Adrenal gland (tissue), 19 donors: ENCODE measurements at places on chromosomes 13 and 19. TPM values are rescaled to one million over a fixed set of nuclear protein-coding genes. Genes with fewer than 3 reads are reported as not detected.

- no peak for DNase-seq
Measured at GRCh38 chr19:27675771-27676170, 1537.2 kb downstream of the UQCRFS1 start.

DNA sequence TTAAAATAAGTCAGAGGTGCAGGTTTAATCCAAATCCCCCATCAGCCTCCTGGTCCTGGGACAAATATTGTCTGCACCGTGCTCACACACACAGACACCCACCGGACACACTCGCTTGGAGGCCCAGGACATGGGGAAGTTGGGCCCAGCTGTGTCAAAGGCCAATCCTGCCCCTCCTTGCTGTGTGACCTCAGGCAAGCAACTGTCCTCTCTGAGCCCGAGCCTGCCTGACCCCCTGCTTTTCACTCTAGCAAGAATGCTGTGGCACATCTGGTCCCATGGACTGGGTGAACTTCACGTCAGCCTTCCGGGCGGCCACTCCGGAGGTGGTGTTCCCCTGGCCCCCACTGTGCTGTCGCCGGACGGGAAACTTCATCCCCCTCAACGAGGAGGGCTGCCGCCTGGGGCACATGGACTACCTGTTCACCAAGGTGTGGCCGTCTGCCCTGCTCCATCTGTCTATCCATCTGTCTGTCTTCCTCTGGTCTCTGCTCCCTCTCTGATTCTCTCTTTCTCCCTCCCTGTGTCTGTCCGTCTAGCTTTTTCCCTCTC is 9.3 kb downstream of the UPK1A start:
- no peak for DNase-seq

GRCh38 chr19:8253678-8254077 is 44.5 kb downstream of the CERS4 start:
- no peak for DNase-seq

GRCh38 chr19:45451131-45451849 is 16.5 kb upstream of the FOSB start:
- DNase-seq: no peak

GRCh38 chr13:27678306-27679040 is 56.8 kb downstream of the POLR1D start:
- no peak for DNase-seq

GRCh38 chr13:52025475-52026245 is 1.2 kb downstream of the UTP14C start:
- no peak for DNase-seq

GRCh38 chr13:69600811-69601210 is 506.8 kb upstream of the ATXN8OS start:
- DNase-seq: no peak

- no peak for DNase-seq
Measured at GRCh38 chr19:50061650-50062049, 35.8 kb downstream of the ZNF473 start.

DNA sequence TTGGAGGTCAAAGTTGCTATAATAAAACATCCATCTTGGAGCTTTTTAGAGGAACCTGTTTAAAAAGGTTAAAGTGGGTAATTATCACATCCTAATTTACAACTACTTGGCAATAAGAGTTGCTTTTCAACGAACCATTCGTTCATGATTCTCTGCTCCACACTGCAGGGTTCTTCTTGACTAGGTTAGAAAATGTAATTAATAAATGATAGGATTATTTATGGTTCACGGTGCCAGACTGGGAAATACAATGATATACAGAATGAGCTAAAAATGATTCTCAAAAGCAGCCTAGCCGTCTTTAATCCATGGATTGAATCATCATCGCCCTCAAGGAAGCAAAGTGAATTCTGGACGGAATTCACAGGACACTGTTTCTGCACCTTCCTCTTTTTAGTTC is 291.2 kb downstream of the TEX29 start:
- no peak for DNase-seq

DNA sequence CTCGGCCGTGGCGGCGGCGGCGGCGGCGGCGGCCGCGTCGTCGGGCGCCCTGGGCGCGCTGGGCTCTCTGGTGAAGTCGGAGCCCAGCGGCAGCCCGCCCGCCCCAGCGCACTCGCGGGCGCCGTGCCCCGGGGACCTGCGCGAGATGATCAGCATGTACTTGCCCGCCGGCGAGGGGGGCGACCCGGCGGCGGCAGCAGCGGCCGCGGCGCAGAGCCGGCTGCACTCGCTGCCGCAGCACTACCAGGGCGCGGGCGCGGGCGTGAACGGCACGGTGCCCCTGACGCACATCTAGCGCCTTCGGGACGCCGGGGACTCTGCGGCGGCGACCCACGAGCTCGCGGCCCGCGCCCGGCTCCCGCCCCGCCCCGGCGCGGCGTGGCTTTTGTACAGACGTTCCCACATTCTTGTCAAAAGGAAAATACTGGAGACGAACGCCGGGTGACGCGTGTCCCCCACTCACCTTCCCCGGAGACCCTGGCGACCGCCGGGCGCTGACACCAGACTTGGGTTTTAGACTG is 1.7 kb downstream of the SOX1 start:
- no peak for DNase-seq

Gene ZNF845
- total RNA-seq: 7.6 TPM

Gene PSG3
- not detected for total RNA-seq

Gene ZNF829
- total RNA-seq: 4.1 TPM

Gene CCNA1
- total RNA-seq: 0.27 TPM
